Cardiac muscle cell (in vitro differentiated cells and primary cell): ENCODE measurements at places on chromosomes 12 and 14.

- no peak overlapping the region for H3K4me3 ChIP-seq
- no peak overlapping the region for H3K27ac ChIP-seq
- H3K4me1 ChIP-seq: no peaks in the 10 kb centered on the region
- H3K27me3 ChIP-seq: no peaks in the 10 kb centered on the region
- no peak for DNase-seq
These were observed 1263.0 kb downstream of the LRFN5 start for GRCh38 chr14:42869681-42870080.

DNA sequence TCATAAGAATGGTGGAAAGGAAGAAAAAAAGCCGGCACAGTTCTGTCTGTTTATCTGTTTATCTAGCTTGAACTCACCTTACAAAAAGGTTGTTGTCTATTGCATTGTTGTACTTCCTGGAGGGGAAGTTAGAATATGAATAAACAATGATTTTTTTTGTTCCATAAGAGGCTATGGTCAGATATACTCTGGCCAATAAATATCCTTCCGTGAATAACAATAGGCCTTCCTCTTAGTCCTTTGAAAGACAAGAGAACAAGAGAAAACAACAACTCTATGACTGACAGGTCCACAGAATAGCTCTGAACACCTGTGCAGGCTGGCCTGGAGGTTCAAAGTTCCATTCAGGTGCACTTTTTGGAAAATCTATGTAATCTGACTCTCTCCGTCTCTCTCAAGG lies 192.8 kb upstream of the KRR1 start:
- no peaks in the 10 kb centered on the region for H3K27me3 ChIP-seq
- peaks cover 46% of the 10 kb centered on the region for H3K4me1 ChIP-seq
- H3K4me3 ChIP-seq: no peak overlapping the region
- no peaks in the 10 kb centered on the region for H3K36me3 ChIP-seq
- DNase-seq: no peak

DNA sequence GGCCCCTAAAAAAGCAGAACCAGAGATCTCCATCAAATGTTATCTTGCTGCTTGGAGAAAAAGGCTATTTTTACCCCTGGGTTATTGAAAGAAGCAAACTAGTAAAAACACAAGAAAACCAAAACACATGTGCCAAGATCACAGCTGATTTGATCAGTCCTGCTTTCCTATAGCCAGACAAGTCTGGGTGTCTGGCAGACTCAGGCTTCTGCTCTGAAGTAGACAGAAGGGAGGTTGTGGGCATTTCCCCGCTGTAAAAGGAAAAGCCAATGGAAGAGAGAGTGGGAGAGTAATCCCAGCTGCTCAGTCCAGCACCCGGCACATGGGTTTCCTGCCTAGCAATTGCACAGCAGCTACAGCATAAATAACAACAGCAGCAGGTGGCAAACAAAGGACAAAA lies 177.9 kb downstream of the PHLDA1 start:
- peaks cover 8% of the 10 kb centered on the region for H3K4me1 ChIP-seq
- H3K27me3 ChIP-seq: no peaks in the 10 kb centered on the region
- no peak overlapping the region for H3K4me3 ChIP-seq
- no peak for DNase-seq
- H3K36me3 ChIP-seq: no peaks in the 10 kb centered on the region

- DNase-seq: no peak
- no peaks in the 10 kb centered on the region for H3K27me3 ChIP-seq
- H3K36me3 ChIP-seq: no peaks in the 10 kb centered on the region
- H3K27ac ChIP-seq: no peak overlapping the region
These were observed 105.6 kb downstream of the KSR2 start for GRCh38 chr12:117863002-117863709.

DNA sequence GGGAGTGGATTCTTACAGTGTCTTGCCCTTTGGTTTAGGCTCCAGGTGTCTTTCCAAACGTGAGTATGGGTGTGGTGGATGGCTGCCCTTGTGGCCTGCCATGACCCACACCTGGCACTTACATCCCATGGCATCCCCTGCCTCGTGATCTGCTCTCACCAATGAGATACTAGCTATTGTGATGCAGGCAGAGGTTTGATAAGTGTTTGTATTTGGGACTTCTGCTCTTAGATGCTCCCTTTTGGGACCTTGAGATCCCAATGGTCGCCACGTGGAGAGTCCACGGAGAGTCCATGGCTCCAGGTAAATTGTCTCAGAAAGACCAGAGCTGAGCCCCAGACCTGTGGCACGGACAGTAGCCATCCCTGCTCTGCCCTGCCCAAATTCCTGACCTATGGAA lies 62.5 kb downstream of the MDM2 start:
- H3K27me3 ChIP-seq: no peaks in the 10 kb centered on the region
- H3K4me1 ChIP-seq: no peaks in the 10 kb centered on the region
- no peak overlapping the region for H3K27ac ChIP-seq
- DNase-seq: no peak

GRCh38 chr14:53365486-53366130 lies 212.5 kb upstream of the DDHD1 start:
- H3K27ac ChIP-seq: no peak overlapping the region

DNA sequence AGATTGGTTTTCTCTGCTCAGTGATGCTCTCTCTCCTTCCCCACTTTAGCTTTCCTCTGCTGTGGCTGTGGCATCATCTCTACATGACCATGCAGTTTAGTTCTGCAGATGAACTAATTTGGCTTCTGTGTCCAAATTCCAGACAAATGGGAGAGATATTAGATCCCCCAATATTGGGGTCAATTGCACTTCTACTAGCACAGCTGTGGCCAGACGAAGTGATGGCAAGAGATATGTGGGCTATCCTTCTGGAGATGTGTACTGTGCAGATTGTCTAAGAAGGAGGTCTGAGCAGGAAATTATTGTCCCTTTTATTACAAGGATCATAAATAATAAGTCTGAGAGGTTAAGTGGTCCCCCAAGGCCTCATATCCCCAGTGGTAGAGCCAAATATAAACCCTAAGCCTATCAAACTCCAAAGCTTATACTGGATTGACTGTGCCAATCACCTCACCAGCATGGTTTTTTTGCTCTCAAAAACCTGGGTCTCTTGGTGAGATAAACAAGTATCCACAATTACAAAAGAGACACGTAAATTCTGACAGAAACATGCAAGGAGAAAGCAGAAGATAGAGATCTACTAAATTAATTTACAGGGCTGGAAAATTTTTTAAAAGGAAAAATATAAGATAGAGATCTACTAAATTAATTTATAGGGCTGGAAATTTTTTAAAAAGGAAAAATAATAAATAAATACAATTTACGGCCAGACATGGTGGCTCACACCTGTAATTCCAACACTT lies 29.1 kb upstream of the GCH1 start:
- no peaks in the 10 kb centered on the region for H3K36me3 ChIP-seq
- H3K4me3 ChIP-seq: no peak overlapping the region
- no peaks in the 10 kb centered on the region for H3K27me3 ChIP-seq
- no peak for DNase-seq

DNA sequence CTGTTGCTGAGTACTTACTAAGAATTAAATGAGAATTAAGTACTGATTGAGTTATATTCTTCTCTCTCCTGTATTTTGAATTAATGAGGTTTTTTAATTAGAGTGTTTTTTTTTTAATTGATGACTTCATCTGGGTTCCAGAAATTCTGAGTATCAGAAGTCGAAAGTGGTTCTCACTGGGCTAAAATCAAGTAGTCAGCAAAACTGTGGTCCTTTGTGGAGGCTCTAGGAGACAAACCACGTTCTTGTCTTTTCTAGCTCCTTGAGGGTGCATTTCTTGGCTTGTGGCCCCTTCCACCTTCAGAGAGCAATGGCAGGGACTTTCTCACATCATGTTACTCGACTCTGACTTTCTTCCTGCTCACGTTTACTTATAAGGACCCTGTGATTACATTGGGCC lies 8.1 kb upstream of the DYRK4 start:
- no peaks in the 10 kb centered on the region for H3K36me3 ChIP-seq
- no peaks in the 10 kb centered on the region for H3K27me3 ChIP-seq
- no peak overlapping the region for H3K4me3 ChIP-seq
- DNase-seq: no peak

DNA sequence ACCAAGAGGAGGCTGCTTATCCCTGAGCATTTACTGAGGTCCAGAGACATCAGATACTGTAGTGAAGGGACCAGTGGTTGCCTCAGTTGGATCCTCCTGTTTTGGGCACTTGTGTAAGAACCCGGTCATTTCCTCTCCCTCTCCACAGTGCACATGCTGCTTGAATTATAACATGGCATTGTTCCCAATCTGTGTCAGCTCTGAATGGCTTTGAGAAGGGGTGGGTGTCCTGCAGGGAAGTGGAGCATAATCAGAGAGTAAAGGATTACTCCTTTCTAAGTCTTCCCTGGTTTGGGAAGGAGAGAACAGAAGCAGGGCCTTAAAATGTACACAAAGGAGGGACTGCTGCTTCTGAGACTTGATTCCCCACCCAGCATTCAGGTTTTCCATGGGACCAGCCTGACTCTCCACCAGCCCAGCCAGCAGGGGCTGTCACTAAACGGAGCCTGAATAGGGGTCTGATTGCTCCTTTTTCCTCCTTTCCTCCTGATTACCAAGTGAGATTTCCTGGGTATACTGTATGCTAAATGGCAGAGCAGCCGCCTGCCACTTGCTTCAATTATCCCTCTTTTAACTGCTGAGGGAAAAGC lies 78.4 kb downstream of the NRXN3 start:
- no peaks in the 10 kb centered on the region for H3K36me3 ChIP-seq
- no peak overlapping the region for H3K27ac ChIP-seq
- H3K4me3 ChIP-seq: no peak overlapping the region
